ENCODE measurements at places on chromosomes 7 and 10.

- DNase-seq = no peak
Measured at GRCh38 chr10:31584098-31584631, 265.1 kb downstream of the ZEB1 start.

DNA sequence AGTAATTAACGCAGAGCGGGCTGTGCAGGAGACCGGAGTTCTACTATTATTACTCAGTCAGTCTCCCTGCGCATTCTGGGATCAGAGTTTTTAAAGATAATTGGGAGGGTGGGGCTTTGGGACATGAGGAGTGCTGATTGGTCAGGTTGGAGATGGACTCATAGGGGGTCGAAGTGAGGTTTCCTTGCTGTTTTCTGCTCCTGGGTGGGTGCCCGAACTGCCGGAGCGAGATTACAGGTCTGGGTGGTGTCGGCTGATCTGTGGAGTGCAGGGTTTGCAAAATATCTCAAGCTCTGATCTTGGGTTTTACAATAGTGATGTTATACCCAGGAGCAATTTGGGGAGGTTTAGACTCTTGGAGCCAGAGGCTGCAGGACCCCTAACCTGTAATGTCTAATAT, 3.9 kb upstream of the LRRC27 start:
- DNase-seq = no peak

DNA sequence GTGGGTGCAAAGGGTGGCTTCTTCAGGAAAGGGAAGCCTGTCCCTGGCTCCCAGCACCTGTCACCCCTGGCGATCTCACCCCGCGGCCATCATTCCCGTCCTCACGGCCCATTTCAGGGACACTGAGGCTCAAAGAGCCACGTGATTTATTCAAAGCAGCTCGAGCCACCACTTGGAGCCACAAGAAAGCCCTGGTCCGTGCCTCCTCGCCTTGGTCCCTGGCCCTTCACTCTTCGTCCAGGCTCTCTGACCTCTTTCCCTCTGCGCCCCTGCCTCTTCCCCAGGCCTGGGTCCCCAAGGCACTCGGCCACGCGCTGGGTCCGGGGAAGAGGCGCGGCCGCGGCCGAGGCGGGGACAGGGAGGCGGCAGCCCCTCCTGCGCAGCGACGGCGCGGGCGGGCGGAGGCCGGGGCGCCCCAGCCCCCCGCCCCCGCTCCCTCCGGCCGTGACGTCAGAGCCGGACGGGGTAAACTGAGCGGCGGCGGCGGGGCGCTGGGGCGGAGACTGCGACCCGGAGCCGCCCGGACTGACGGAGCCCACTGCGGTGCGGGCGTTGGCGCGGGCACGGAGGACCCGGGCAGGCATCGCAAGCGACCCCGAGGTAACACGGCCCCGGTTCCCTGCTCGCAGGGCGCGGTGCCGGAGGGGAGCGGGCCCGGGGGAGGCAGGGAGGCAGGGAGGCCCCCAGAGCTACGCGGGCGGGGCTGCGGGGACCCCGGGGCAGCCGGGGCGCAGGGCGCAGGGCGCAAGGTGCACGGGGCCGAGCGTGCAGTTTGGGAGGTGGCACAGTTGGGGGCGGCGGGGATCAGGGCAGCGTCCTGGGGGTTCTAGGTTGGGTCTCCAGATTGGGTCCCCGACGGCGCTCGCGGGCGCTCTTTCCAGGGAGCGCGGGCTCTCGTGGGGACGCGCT, at the start of gene SLC18A2:
TSS of gene SLC18A2 (plus strand) at position 494 of the 909 bp plus-strand sequence. CDS start 580 bp downstream, outside the sequence.
- no peak for DNase-seq

GRCh38 chr7:128135159-128135514, 103.9 kb upstream of the LRRC4 start:
- DNase-seq = no peak

DNA sequence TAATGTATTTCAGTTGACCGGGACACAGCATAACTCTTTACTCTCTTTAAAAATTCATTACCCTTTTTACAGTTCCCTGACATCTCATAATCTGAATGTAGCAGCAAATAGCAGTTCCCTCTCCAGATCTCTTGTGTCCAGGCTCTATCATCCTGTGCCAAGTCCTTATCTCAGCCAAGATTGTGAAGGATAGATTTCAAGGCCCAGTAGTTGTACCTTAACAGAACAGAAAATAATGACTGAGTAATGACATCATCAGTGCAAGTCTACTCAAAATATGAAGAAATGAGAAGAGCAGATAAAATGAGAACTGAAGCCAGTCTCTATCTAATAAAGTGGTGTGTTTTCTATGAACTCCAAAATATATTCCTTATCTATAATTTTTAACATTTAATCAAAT, 92.6 kb downstream of the TFEC start:
- DNase-seq = no peak

- DNase-seq = no peak
Measured at GRCh38 chr7:53466371-53466770, 430.9 kb downstream of the POM121L12 start.

DNA sequence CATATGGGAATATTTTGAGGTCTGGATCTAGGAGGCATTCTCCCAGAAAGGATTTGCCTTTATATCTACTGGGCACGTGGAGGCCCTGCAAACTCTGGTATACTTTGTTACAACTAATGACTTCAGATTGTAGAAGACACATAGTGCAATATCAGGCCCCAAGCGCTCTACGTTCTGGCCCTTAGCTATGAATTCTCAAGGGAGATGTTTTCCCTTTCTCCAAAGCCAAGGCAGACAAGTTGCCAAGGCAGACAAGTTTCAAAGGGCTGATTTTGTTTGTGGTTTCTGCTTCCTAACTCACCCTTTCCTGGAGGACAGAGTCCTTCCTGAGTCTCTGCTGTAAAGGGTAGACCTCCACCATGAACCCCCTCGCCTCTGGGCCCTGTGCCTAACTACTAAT, 99.4 kb upstream of the CTTNBP2 start:
- no peak for DNase-seq

GRCh38 chr7:12670000-12670729, 17.3 kb upstream of the ARL4A start:
- DNase-seq = no peak

DNA sequence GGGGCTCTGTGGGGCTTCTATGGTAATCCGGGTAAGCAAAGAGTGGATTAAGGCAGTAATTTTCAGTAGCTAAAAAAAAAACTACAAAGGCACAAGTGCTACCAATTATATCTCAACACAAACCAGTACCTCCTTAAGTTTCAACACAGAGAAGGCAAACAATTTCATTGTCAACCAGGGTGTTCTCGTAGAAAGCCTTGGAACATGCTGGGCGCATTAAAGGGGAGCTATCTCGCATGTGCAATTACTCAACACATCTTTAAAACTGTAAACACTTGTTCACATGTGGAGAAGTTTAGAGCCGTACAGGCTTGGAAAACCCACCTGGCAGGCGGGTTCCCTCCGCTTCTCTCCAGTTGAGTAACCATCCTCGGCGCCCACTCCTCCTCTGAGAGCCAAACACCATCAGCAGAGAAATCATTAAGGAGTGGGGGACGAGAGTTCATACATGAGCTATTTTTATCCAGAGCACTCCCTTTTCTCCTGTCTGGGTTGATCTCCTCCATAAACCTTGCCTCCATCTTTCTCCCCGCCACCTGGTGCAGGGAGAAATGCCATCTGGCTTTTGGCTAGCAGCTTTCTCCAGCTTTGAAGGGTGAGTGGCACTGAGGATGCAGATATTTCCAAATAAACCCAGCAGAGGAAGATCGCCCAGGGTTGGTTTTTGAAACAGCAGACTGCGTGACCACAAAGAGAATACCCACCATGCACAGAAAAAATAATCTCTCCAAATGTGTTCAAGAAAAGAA, 287.1 kb downstream of the WDR11 start:
- no peak for DNase-seq

DNA sequence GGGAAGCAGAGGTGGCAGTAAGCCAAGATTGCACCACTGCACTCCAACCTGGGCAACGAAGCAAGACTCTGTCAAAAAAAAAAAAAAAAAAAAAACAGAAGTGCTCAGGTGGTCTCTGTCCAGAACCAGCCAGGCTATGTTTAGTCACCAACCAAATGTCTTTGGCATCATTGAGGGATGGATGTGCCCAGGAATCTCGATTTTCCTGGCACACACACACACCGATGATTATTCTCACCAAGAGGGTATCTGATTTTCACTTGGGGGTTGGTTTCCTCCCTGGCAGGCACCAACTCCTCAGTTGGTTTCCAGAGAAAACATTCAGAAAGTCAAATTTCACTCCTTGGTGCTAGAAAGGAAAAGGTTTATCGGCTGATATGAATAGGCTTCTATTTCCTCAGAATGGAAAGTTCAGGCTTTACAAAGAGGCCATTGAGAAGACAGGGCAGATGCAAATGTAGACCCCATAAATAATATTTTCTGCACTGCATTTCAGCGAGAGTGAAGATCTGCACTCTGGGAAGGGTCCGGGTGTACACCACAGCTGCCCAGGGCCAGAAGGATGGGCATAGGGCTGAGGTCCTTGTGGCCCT, 154.8 kb downstream of the TNS3 start:
- no peak for DNase-seq

GRCh38 chr7:143003393-143004051, 23.4 kb downstream of the OR9A2 start:
- DNase-seq = no peak

GRCh38 chr10:120400601-120401000, 56.4 kb upstream of the PLPP4 start:
- no peak for DNase-seq

DNA sequence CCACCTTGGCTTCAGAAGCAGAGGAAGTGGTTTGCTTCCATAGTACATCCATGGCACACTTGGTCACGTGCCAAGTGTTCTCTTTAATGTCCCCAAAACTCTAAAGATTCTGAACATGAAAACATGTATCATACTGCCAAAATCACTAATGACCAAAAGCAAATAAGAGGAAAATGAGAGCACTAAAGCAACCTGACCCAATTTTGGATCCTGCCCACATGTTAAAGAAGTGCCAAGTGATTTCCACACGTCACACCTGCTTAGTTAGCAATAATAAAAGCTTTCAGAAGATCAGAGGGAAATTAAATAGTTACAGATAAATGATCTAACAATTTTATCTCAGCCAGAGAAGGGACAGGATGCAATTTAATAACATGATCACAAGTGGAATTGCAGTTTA, 1170.0 kb downstream of the XPNPEP1 start:
- no peak for DNase-seq

GRCh38 chr10:37667736-37668135, 189.7 kb downstream of the ZNF248 start:
- DNase-seq = no peak

GRCh38 chr7:154919344-154920225, 83.3 kb downstream of the PAXIP1 start:
- DNase-seq = no peak

GRCh38 chr7:82542665-82543064, 99.1 kb upstream of the CACNA2D1 start:
- no peak for DNase-seq

DNA sequence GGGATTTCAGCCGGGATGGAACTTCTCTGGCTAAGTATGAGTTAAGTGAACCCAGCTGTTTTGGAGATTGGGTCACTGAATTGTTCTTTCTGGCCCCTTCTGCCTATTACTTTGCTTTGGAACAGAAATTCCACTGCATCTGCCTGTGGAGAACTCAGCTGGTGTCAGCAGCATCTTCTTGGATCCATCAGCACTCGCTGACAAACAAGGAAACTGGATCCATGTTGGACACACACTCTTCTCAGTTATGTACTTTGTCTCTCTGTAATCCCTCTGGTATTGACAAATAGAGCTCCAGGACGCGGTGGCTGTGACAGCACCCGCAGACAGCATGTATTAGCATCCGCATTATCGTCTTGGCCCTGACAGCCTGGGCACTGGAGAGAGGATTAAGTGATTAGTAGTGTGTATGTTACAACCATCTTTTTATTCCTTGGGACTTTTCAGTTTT, 73.0 kb upstream of the BMPER start:
- no peak for DNase-seq

- DNase-seq = no peak
Measured at GRCh38 chr10:43809211-43809930, 160.7 kb upstream of the ZNF32 start.

GRCh38 chr10:78528749-78529204, 495.1 kb downstream of the RPS24 start:
- no peak for DNase-seq

- DNase-seq = no peak
Measured at GRCh38 chr10:9362721-9363120, 1308.2 kb downstream of the GATA3 start.

DNA sequence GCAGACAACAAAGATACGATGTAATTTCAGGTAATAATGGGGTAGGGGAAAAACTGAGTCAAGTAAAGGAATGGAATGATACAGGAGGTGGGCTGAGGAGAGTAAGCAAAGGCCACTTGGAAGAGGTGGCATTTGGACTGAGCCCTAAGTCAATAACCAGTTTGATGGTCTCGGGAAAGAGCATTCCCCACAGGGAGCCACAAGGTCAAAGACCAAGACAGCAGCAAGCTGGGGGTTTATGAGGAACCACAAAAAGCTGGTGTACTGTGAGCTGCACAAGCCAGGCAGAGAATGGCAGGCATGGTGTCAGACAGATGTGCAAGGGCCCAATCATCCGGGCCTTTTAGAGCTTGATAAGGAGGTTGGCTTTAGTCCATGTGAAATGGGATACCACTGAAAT, 98.7 kb downstream of the NOC3L start:
- DNase-seq = no peak

- no peak for DNase-seq
Measured at GRCh38 chr10:128870830-128871597, 596.0 kb upstream of the MGMT start.

DNA sequence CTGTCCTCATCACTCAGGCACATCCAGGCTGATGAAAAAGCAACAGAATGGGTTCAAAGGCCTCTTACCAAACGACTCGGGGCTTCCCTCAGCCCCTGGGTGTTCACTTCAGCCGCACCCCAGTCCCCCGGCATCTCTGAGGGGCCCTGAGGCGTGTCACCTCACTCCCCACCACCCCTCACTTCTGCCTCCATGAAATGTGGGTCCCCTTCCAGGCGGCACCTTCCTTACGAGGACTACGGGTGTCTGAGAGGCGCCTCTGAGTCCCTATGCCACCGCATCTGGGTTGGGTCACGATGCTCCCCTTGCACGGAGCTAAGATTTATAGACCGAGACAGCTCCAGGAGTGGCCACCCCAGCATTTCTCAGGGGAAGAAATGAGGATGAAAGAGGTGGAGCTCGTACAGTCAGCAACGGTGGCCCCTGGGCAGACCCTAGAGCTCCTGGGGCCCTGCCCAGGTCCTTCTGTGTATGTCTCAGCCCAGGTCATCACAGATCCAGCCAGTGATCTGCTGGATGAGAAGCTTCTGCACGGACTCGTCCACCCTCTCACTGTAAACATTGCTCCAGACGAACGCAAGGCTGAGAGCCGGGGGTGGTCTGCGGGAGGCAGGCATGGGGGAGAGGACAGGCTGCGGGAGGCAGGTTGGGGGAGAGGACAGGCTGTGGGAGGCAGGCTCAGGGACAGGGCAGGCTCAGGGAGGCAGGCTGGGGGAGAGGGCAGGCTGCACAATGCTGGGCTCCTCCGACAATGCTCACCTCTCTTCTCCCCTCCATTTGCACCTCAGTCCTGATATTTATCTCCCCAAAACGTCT, 408.2 kb downstream of the DNAJB6 start:
- no peak for DNase-seq

- no peak for DNase-seq
Measured at GRCh38 chr7:104621321-104621720, 292.9 kb downstream of the LHFPL3 start.

GRCh38 chr10:129882291-129883010, 81.6 kb downstream of the EBF3 start:
- DNase-seq = no peak
